ENCODE measurements at places on chromosomes 3 and 15.

- DNase-seq = no peak
Observed at GRCh38 chr3:27526614-27527315, 42.6 kb upstream of the SLC4A7 start.

- DNase-seq = no peak
Observed at GRCh38 chr15:47673232-47673761, 44.0 kb upstream of the SEMA6D start.

- no peak for DNase-seq
Observed at GRCh38 chr15:101145362-101145761, 106.5 kb downstream of the CHSY1 start.

GRCh38 chr15:58163985-58164384 lies 25.8 kb downstream of the AQP9 start:
- DNase-seq = no peak

DNA sequence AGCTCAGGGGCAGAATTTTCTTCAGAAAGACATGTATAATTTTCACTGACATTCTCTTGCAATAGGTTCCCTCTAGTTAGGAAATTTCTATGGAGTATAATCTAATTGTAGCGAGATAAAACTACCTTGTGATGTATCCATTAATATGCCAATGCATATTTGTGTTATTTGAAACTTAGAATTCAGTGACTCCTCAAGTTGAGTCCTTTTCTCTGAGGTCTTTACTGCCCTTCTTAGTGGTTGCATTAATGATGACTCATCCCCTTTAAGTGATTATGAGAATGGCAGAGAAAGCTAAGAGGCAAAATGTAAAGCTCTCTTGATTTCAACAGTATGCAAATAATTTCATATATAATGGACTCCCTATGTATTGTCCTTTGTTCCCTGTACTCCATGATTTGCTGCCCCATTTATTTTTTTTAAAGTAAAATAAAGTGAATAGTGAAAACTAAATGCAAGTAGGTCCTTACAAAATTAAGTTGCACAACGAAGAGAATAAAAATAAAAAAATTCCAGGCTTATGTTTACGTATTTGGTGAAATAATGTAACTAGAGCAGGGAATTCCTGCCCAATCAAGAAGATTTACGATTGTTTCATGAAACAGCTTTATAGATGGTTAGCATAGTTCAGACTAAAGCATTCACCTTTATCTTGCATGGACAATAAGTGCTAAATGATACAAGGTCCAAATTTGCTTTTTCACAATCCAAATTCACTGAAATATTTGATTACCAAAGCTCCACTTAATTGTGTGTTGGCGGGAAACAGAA lies 78.1 kb downstream of the ZPLD1 start:
- no peak for DNase-seq

GRCh38 chr15:38149315-38149714 lies 103.3 kb upstream of the SPRED1 start:
- no peak for DNase-seq
